HCT116 (cell line): ENCODE measurements at places on chromosomes 3 and 15. TPM values are rescaled to one million over a fixed set of nuclear protein-coding genes. Genes with fewer than 3 reads are reported as not detected.

MORC1 gene
- total RNA-seq = not detected

REC114 gene
- total RNA-seq = not detected

GRCh38 chr3:56762718-56763117 is 39.0 kb downstream of the ARHGEF3 start:
- peaks cover 15% of the 10 kb centered on the region for H3K4me1 ChIP-seq
- H3K4me3 ChIP-seq = no peak overlapping the region
- no peaks in the 10 kb centered on the region for H3K27me3 ChIP-seq
- no peaks in the 10 kb centered on the region for H3K36me3 ChIP-seq

CHRNA7 gene
- 6.8 TPM for total RNA-seq

PPP2R3A gene
- total RNA-seq = 6.1 TPM

CTXN2 gene
- total RNA-seq = not detected

DNA sequence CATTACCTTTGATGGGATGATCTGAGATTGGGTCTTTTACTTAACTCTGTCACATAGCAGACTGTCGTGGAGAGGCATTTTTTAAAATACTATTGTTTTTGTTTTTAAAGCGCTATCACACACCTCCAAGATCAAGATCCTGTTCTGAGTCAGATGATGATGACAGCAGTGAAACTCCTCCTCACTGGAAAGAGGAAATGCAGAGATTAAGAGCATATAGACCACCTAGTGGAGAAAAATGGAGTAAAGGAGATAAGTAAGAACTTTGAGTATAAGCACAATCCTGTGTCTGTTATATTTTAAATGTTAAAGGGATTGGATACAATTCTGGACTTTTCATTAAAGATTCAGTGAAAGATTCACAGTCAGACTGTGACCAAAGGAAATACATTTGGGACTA is 18.4 kb upstream of the ZBTB47 start:
- H3K27ac ChIP-seq = no peak overlapping the region
- no peak overlapping the region for H3K4me3 ChIP-seq
- peaks cover 6% of the 10 kb centered on the region; the same call in 1 of the 2 replicates for H3K4me1 ChIP-seq
- H3K27me3 ChIP-seq = no peaks in the 10 kb centered on the region
- peaks cover 75% of the 10 kb centered on the region for H3K36me3 ChIP-seq

DNA sequence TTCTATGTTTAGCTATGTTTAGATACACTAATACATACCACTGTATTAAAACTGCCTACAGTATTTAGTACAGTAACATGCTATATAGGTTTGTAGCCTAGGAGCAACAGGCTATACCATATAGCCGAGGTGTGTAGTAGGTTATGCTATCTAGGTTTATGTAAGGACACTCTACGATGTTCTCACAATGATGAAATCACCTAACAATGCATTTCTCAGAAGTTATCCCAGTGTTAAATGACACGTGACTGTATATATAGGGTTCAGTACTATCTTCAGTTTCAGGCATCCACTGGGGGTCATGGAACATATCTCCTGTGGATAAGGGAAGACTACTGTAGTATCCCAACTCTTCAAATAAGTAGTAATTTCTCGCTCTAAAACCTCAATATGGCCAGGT is 97.4 kb downstream of the TMCC1 start:
- no peak for DNase-seq
- H3K27me3 ChIP-seq = no peaks in the 10 kb centered on the region
- no peak overlapping the region; the same call in 1 of the 2 replicates for H3K27ac ChIP-seq
- no peaks in the 10 kb centered on the region for H3K36me3 ChIP-seq
- no peak overlapping the region for H3K4me3 ChIP-seq

MCF2L2 gene
- 1.5 TPM for total RNA-seq

DNA sequence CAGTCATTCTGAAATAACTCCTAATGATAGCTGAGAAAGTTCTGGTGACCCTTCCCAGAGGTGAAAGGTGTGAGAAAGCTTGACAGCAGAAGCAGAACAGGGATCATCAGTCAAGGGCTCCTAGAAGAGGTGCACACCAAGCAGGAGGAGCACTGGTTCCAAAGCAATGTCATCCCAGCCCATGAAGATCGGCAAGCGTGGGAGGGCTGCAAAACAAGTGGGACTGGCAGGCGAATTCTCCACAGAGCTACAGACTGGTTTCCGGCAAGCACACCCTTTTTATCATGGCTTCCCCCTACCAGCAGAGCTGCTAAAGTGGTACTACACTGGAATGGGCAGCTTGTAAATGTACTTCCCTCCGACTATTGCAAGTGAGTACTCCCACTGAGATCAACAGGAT is 62.3 kb upstream of the MYO5C start:
- DNase-seq = no peak
- no peaks in the 10 kb centered on the region for H3K4me1 ChIP-seq
- H3K4me3 ChIP-seq = no peak overlapping the region
- no peaks in the 10 kb centered on the region for H3K36me3 ChIP-seq

GRCh38 chr3:105730801-105731354 is 137.9 kb downstream of the CBLB start:
- H3K27ac ChIP-seq = no peak overlapping the region
- DNase-seq = no peak
- no peak overlapping the region for H3K4me3 ChIP-seq
- no peaks in the 10 kb centered on the region for H3K4me1 ChIP-seq
- no peaks in the 10 kb centered on the region for H3K27me3 ChIP-seq

DNA sequence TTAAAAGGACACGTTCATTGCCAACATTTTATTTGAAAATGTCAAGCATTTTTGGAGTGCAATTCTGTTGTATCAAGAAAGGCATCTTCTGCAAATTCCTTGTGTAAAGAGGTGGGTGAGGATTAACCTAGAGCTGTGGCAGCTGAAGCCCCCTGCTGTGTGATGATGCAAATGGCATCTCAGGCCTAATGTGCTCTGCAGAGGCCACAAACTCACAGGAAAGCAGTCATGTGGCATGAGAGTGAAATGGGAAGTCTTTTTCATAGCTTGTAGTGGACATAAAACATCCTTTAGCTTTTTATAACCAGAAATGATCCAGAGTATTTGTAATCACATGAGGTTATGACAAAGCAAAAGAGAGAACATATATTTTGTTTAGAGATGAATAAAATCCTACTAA is 6.4 kb downstream of the CADM2 start:
- no peak overlapping the region for H3K4me3 ChIP-seq
- no peaks in the 10 kb centered on the region for H3K27me3 ChIP-seq
- no peaks in the 10 kb centered on the region for H3K36me3 ChIP-seq
- H3K4me1 ChIP-seq = no peaks in the 10 kb centered on the region

DNA sequence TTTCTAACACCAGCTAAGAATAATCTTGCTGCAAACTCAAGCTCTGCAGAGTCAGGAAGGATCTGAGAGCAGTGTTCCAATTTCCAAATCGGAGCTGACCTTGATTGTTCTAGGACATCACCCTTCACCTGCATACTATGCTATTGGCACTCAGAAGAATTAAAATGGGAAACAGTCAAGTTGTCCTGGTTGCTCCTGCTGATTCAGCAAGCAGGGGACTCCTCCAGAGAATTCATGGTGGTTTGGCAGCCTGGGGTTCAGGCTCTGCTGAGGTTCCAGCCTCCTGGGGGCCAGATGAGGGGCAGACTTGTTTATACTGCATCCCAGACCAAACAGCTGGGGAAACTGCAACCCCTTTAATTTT is 213.7 kb upstream of the ADAMTS9 start:
- H3K27me3 ChIP-seq = no peaks in the 10 kb centered on the region
- H3K4me3 ChIP-seq = no peak overlapping the region
- no peak overlapping the region for H3K27ac ChIP-seq
- no peak for DNase-seq

GRCh38 chr15:65767895-65768294 is 24.2 kb downstream of the DENND4A start:
- H3K36me3 ChIP-seq = no peaks in the 10 kb centered on the region
- H3K4me3 ChIP-seq = no peak overlapping the region
- no peak overlapping the region for H3K27ac ChIP-seq
- H3K27me3 ChIP-seq = no peaks in the 10 kb centered on the region
- H3K4me1 ChIP-seq = no peaks in the 10 kb centered on the region

SI gene
- not detected for total RNA-seq

DNA sequence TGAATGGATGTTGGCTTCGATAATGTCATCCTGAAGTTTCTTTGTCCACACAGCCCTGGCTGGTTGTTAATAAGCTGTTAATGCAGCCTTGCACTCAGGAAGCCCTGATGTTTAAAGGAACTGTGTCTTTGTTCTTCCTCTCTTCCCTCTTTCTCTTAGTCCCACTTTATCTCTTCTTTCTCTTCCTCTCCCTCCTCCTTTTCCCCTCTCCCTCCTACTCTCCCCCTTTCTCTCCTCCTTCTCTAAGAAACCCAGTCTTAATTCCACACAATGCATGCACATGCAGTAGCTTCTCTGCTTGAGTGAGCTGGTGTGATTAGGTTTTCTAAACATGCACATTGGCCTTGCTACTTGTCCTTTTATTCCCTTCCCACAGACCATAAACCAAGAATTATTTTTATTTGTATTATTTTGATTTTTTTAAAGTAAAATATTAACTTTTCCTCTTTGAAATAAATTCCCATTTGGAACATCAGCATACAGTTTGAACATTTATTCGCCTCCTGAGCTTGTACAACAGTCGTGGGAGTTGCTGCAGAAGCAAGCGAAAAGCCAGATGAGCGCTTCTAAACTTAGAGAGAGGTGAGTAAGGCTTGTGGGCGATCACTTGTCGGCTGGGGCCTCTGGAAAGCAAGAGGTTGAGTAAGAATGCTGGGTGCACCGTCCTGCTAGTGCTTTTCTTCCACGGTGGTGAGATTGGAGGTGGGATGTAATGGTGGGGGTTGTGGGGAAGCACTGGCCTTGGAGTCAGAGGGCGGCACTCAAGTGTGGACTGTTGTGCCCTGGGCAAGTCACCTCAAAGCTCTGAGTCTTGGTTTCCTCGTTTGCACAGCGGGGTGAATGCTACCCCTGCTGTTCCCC is 7.2 kb downstream of the GHRL start:
- peaks cover 10% of the 10 kb centered on the region for H3K36me3 ChIP-seq
- no peaks in the 10 kb centered on the region for H3K27me3 ChIP-seq
- no peak overlapping the region for H3K4me3 ChIP-seq
- DNase-seq = no peak
- H3K4me1 ChIP-seq = no peaks in the 10 kb centered on the region

GRCh38 chr3:177764377-177764912 is 567.2 kb upstream of the TBL1XR1 start:
- H3K4me3 ChIP-seq = no peak overlapping the region
- no peaks in the 10 kb centered on the region for H3K36me3 ChIP-seq
- H3K27ac ChIP-seq = no peak overlapping the region

DNA sequence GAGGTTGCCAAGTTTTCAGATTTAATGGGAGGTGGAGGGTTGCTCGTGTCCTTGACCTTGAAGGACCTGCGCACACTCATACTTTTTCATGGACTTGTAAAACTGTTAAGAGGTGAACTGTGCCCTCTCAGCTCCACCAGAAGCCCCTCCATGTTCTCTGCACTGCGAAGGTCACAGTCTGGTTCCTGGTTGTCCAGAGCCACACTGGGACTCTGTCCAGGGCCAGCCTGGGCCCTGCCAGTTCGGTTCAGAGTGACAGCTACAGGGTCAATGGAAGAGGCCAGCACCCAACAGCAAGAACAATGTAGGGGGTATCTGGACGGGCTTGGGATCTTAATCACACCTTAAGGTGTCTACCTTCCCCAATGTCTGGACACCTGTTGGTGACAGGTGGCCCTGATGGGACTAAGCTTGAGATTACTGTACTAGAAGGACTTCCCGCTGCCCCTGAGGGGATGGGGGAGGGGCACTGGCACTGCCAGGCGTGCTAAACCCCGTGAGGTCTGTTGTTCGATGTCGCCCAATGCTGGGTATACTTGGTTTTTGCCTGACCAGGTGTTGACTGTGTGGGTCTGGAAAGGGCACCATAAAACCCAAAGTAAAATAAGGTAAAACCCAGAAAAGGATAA is 34.7 kb downstream of the GRK7 start:
- no peak for DNase-seq
- no peak overlapping the region for H3K4me3 ChIP-seq
- H3K27me3 ChIP-seq = no peaks in the 10 kb centered on the region
- H3K36me3 ChIP-seq = no peaks in the 10 kb centered on the region
- no peaks in the 10 kb centered on the region for H3K4me1 ChIP-seq

- no peak overlapping the region for H3K27ac ChIP-seq
- peaks cover 6% of the 10 kb centered on the region for H3K4me1 ChIP-seq
- H3K4me3 ChIP-seq = no peak overlapping the region
- peaks cover 17% of the 10 kb centered on the region; the same call in 1 of the 2 replicates for H3K36me3 ChIP-seq
- no peaks in the 10 kb centered on the region for H3K27me3 ChIP-seq
These were observed 6.2 kb upstream of the TLR9 start for GRCh38 chr3:52231502-52232278.

DNA sequence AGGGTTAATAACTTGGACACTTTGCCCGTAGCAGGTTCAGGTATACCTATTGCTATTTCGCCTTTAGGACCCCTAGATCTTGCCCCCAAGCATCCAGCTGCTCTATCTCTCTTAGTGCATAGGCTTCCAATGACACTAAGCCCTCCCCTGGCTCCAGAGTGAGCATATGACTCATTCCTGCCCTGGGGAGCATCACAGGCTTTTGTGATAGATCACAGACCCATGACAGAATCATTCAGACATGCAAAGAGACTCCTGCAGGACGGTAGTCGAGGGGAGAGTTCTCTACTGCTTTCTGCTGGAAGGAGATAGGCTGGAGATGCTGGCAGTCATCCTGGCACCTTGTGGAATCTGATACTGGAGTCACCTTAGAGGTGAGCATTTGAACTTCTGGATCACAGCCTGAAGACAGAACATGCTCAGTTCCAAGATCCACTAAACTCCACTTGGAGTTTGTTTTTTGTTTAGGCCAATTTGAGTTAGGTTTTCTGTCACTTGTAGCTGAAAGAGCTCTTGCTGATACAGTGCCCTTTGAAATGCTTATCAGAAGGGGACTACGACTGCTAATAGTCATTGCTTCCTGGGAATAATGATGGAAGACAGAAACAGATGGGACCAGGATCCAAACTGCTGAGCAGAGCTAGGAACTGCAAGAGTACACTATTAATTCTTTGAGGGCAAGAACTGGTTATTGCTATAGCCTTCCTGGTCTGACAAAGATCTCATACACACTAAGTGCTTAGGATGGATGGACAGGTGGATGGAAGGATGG is 11.0 kb downstream of the LYSMD2 start:
- H3K4me1 ChIP-seq = peaks cover 21% of the 10 kb centered on the region
- H3K36me3 ChIP-seq = no peaks in the 10 kb centered on the region
- H3K27ac ChIP-seq = peak overlapping the region; percentile 51; the same call in 1 of the 2 replicates

PLXNB1 gene
- 35.6 TPM for total RNA-seq
